Airway epithelial cell (primary cell): ENCODE measurements at places on chromosomes 5 and 9. TPM values are rescaled to one million over a fixed set of nuclear protein-coding genes. Genes with fewer than 3 reads are reported as not detected.

Gene TMEM174
- not detected in 2 replicates for total RNA-seq

Gene TERT
- not detected in 2 replicates for total RNA-seq

Gene RAPGEF6
- total RNA-seq, result 7.8 and 8.7 TPM in 2 replicates

Gene RASGRF2
- total RNA-seq, result 1.1 and 1.3 TPM in 2 replicates

Gene THBS4
- 0.19 and 0.42 TPM in 2 replicates for total RNA-seq

Gene INSL6
- not detected in 2 replicates for total RNA-seq

Gene C9orf153
- not detected in 2 replicates for total RNA-seq

Gene SLC6A19
- total RNA-seq, result not detected in 2 replicates

Gene IFNK
- not detected in 2 replicates for total RNA-seq

Gene SLC36A3
- total RNA-seq, result not detected in 2 replicates
